Anterior cingulate cortex (tissue), 58 donors: ENCODE measurements at places on chromosomes 16 and 17.

DNA sequence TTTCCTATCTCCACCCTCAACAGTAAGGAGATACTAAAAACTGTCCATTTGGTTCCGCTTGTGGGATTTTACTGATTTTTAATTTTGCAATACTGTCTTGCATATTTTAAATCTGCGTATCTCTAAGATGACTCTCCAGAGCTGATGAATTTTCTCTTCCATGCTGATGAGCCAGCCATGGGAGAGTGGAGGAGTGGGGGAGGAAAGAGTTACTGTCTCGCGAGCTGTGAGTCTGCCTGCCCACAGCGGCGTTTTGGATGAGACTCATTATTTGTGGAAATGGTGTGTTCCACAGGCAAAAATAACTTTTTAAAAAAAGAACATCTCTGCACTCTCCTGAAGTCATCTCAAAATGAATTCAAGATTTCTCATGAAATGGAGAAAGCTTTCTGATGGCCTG, 34.6 kb upstream of the MYOCD start:
- DNase-seq, result peak; percentile 10

GRCh38 chr17:78534492-78535272, 42.5 kb downstream of the DNAH17 start:
- DNase-seq, result no peak

GRCh38 chr17:46056800-46057304, 57.8 kb downstream of the STH start:
- DNase-seq, result no peak

- no peak for DNase-seq
Measured at GRCh38 chr17:55965051-55965450, 188.2 kb upstream of the ANKFN1 start.

DNA sequence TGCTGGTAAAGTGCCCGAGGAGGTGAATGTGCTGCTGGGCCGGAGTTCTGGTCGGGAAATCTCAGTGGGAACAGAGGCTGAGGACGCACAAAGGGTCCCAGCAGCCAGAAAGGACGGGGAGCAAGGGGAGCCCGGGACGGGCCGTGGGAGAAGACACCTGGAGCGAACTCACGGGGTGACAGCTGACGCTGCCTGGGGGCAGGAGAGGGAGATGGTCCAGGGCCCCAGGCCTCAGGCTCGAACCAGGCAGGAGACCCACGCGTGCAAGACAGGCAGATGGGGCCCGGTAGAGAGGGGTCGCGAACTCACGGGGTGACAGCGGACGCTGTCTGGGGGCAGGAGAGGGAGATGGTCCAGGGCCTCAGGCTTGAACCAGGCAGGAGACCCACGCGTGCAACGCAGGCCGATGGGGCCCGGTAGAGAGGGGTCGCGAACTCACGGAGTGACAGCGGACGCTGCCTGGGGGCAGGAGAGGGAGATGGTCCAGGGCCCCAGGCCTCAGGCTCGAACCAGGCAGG, 72.9 kb downstream of the METRNL start:
- DNase-seq, result no peak

GRCh38 chr17:44308320-44308818, at the start of gene RUNDC3A:
Gene RUNDC3A (plus strand): TSS chr17:44308601. CDS start chr17:44308833, 232 bp downstream.
- DNase-seq, result peak; percentile 95

DNA sequence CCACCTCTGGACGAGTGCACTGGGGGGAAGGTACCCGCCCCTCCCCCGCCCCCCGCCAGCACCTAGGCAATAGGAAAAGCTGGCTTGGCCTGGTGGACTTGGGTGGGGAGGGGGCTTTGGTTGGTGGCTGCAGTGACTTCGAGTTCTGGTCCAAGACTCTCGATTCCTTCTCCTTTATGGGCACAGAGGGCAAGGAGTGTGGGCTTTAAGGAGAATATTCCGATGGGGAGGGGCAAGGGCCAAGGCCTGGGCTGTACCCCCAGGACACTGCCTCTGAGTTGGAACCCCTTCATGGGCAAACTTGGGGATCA, 409 bp downstream of the ACSF2 start:
- no peak for DNase-seq

DNA sequence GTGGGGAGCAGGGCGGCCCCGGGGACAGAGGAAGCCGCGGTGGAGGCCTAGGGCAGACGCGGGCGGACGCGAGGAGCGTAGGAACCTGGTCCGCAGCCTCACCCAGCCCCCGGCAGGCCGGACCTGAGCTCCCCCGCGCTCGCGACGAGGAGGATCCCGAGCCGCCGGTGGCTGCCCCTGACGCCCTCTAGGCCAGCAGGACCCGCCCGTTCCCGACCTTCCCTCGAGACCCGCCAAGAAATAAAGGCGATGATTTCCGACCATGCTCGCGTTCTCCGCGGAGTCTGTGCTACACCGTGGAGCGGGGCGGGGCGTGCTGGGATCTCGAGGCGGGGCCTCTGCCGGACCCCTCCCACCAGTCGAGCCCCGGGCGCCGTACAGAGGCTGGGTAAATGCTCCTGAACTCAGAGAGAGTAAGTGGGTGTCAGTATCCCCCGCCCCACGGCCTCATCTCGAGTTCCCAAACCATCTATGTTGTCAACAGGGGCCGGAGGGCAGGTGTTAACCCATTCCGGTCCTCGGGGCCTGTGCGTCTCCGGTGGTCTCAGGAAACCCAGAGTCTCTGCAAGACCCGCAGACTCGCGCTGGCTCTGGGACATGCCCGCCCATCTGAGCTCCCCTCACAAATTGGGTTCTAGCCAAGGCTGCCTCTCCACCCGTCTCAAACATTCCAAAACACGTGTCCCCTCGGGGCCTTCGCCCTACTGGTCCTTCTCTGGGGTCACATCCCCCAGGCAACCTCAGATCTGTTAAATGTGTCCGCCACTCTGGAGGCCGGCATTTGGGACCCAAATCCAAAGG, 13.7 kb downstream of the SYCE1L start:
- no peak for DNase-seq

DNA sequence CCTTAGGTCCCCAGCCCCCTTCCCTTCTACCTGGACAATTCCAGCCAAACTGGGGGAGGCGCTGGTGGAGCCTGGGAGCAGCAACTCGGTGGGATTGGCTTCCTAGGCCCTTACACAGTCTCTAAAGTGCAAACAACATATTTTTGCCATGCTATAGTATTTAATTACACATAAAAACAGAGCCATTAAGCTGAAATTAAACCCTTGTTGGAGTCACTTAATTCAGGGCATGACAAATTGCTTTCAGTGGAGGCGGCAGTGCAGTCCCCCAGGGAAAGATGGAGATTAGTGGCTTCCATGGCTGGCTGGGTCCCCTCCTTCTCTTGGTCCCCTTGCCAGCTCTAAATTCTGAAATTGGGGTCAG, 17.3 kb downstream of the IGFBP4 start:
- DNase-seq, result no peak
